ENCODE measurements at places on chromosomes 5 and 9.

DNA sequence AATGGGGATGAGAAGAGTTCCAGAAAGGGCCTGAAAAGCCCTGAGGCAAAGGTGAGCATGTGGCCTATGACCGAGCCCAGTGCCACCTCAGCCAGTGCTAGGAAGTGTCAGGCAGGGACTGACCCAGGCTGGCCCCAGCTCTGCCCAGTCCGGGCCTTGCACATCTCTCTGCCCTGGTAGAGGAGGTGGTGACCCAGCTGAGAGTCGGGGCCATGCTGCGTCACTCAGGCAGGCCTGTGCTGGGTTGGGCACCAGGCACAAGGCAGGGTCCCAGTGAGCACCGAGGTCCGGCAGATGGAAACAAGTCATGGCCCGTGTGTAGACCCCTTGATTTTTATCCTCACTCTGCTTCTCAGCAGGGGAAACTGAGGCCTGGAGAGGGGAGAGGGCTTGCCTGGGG, 729 bp downstream of the CDHR2 start:
- no peak for DNase-seq

DNA sequence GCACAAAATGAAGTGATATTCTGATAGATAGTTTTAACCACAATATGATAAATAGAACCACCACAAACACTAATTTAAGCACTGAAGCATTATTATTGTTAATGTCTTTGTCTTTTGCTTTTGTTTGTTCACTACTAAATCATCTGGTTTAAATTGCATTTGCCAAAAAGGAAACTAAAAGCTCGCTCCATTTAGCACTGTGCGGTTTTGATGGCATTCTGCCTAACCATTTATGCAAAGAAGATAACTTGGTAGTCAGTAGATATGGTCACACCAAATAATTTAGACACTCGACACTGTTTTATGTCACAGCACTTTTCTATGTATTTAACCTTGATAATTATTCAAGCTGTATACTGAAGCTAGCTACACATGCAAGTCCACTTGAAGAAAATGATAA, 849.8 kb upstream of the CDH6 start:
- DNase-seq, result no peak

DNA sequence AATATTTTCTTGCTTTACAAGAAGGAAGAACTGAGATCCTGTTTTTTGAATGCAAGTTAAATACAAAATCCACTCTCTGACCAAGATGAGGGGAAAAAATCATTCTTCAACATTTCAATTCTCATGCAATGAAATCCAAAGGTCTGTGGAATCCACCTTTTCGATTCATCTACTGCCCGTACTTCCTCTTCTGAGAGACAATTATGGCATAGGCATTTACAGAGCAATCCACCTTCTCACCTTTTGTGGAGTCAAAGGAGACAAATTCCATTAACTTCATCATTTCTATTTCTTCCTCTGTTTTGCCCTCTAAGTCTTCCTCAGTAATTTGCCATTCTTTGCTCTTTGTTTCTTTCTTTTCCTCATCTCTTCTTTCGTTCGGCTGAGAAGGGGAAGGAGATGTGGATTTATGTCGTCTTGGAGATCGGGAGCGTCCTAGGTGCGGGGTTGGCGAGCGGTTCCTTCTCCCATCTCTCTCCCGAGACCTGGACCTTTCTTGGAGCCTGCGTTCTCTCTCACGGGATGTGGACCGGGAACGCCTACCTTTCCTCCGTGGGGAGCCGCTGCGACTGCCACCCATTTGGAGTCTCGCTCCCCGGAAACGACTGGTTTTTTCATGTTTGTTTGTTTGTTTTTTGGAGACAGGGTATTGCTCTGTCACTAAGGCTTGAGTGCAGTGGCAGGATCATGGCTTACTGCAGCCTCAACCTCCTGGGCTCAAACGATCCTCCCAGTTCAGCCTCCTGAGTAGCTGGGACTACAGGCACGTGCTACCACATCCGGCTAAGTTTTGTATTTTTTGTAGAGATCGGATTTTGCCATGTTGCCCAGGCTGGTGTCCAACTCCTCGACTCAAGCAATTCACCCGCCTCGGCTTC, 24.3 kb upstream of the AFF4 start:
- DNase-seq, result no peak

- DNase-seq, result peak; percentile 33
These were observed 1746.6 kb upstream of the C9orf72 start for GRCh38 chr9:29319736-29320513.

DNA sequence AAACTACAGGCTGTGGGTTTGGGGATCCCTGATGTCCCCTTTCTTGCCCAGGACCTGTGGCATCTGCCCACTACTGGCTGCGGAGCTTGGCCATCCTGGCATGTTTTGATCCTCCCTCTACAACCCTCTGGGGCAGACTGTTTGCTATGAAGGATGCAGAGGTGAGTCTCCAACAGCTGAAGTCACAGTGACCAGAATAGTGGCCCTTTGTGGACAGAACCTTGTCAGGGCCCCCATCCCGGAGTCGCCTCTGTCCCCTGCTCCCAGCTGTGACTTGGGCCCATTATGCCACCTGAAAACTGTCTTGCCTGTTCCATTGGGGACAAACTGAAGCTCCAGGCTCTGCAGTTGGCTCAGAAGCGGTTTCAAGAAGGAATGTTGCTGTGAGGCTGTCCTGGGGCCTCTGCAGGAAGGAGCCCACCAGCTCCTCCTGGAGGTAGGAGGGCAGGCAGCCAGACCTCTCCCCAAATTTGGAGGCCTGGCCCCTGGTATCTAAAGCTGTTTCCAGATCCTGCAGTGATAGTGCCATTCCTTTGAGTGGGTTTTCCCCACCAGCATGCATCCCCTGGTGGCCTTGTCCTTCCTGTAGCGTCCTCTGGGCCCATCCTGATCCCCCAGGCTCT, 93.3 kb downstream of the BARX1 start:
- DNase-seq, result no peak

DNA sequence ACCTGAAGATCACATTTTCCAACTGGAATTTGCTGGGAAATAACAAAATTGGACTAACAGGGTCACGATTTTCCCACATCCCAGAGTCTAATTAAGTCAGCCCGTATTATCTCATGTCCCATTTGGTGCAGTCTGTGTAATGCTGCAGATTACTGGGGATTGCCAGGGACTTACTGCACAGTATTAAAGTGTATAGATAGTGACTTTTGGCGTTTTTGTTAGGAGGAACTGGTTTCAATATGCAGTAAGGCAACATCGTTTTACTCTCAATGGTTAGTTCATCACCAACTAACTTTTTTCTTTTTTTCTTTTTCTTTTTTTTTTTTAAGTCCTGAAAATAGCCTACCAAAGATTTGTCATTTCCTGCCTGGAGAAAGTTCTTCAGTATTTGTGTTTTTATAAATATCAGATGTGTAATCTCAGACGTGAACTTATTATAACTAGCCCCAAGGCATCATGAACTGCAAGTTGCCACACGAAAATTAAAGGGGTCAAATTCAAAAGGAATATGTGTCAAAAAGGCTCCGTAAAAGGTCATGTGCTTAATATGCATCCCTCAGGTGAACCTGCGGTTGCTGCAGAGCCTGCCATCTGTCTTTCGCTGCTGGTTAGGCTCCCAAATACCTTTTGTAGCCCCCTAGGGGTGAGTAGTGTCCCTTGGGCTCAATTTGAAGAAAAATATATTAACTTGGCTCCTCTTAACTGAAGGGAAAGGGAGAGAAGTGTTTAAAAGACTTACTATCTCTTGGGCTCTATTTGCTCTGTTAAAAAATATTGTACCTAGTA, 176.7 kb upstream of the ADAMTSL1 start:
- no peak for DNase-seq

DNA sequence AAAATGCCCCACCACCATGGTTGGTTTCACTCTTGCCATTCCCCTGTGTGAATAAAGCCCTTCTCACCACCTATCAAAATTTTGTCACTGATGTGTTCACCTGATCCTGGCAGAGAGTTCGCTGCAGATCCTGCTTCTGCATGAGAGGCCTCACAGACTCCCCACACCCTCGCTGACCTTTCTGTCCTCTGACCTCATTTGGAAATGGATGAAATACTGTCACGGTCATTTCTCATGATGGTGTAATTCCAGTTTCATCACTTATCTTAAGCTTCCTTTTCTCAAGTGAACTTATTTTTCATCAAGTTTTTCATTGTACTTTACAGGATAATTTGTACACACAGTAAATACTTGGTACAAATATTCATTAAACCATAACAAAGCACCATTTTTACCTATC, 131.3 kb downstream of the FRMD3 start:
- no peak for DNase-seq
